Neural crest cell (in vitro differentiated cells): ENCODE measurements at places on chromosomes 5 and 9. TPM values are rescaled to one million over a fixed set of nuclear protein-coding genes. Genes with fewer than 3 reads are reported as not detected.

DNA sequence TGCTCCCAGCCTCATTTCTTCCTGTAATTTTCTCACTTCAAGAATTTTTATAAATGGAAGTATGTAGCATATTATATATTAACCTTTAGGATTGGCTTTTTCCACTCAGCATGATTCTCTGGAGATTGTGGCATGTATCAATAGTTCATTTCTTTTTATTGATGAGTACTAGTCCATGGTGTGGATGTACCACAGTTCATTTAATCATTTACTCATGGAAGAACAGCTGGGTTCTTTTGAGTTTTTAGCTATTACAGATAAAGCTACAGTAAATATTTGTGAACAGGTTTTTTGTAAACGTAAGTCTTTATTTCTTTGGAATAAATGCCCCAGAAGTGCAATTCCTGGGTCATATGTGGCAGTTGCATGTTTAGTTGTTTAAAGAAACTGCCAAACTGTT, 76.1 kb downstream of the UHRF2 start:
- H3K27ac ChIP-seq, result no peak overlapping the region
- DNase-seq, result no peak
- H3K4me1 ChIP-seq, result no peaks in the 10 kb centered on the region
- H3K27me3 ChIP-seq, result no peaks in the 10 kb centered on the region
- no peak overlapping the region for H3K4me3 ChIP-seq

- no peak for DNase-seq
- H3K4me1 ChIP-seq, result no peaks in the 10 kb centered on the region
- no peak overlapping the region for H3K4me3 ChIP-seq
- no peaks in the 10 kb centered on the region for H3K27me3 ChIP-seq
These were observed 31.0 kb upstream of the TCF7 start for GRCh38 chr5:134083517-134083916.

SYNPO gene
- total RNA-seq, result 1.5 TPM in 2 replicates

TMC1 gene
- 0.33 and 0.36 TPM in 2 replicates for total RNA-seq

GRCh38 chr5:31731016-31731415, 92.1 kb downstream of the PDZD2 start:
- H3K4me1 ChIP-seq, result no peaks in the 10 kb centered on the region
- no peak overlapping the region for H3K27ac ChIP-seq
- no peak overlapping the region for H3K4me3 ChIP-seq

MTAP gene
- total RNA-seq, result 90.1 and 106 TPM in 2 replicates

AGXT2 gene
- total RNA-seq, result not detected in 2 replicates

FAM153A gene
- total RNA-seq, result not detected in 2 replicates

DNA sequence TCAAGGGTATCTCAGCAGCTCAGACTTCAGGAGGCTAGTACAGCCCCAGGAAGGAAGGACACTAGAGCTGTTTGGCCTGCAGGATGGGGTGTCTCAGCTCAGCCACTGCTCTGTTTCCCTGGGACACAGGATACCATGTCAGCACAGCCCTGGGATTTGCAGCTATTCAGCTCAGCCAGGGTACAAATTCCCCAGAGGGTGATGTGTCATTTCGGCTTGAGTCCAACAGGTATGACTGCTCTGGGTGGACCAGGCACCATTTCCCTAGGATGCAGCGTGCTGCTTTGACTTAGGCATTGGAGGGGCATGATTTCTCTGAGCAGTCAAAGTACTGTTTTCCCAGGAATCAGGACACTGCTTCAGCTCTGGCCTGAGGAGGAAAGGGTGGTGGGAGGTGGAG, 130.1 kb downstream of the ARSB start:
- H3K36me3 ChIP-seq, result peaks cover 26% of the 10 kb centered on the region
- H3K27ac ChIP-seq, result no peak overlapping the region
- H3K27me3 ChIP-seq, result no peaks in the 10 kb centered on the region
- no peak overlapping the region for H3K4me3 ChIP-seq
- H3K4me1 ChIP-seq, result no peaks in the 10 kb centered on the region
- DNase-seq, result no peak

DNA sequence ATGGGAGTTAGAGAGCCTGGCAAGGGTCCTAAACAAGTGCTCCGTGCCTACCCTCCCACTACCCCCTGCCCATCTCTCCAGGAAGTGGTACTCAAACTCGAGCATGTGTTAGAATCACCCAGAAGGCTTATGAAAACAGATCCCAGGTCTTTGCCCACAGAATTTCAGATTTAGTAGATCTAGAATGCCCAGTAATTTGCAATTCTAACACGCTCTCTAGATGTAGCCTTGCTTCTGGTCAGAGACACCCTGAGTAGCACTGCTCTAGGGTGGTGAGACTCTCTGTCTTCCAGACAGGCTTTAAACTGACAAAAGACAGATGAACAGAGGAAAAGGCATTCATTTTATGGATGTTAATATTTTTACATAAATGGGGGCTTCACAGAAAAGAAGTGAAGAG, 20.7 kb upstream of the ERMP1 start:
- no peak overlapping the region for H3K27ac ChIP-seq
- no peak for DNase-seq
- H3K4me1 ChIP-seq, result no peaks in the 10 kb centered on the region
- H3K27me3 ChIP-seq, result no peaks in the 10 kb centered on the region

CCDC192 gene
- 0.71 and 1.3 TPM in 2 replicates for total RNA-seq

- H3K4me3 ChIP-seq, result no peak overlapping the region
- H3K27ac ChIP-seq, result peak overlapping the region; percentile 46
- no peaks in the 10 kb centered on the region for H3K36me3 ChIP-seq
These were observed 91.9 kb downstream of the TMEM215 start for GRCh38 chr9:32875242-32875641.

- no peak for DNase-seq
- no peak overlapping the region for H3K27ac ChIP-seq
- H3K4me3 ChIP-seq, result no peak overlapping the region
- H3K36me3 ChIP-seq, result no peaks in the 10 kb centered on the region
- H3K27me3 ChIP-seq, result no peaks in the 10 kb centered on the region
These were observed 33.7 kb upstream of the MVB12B start for GRCh38 chr9:126292736-126293521.

GRCh38 chr5:1515921-1516571, 7.7 kb downstream of the LPCAT1 start:
- H3K27me3 ChIP-seq, result no peaks in the 10 kb centered on the region
- H3K4me1 ChIP-seq, result peaks cover 37% of the 10 kb centered on the region
- DNase-seq, result no peak
- peak overlapping the region; percentile 49 for H3K4me3 ChIP-seq
- H3K36me3 ChIP-seq, result no peaks in the 10 kb centered on the region
- H3K27ac ChIP-seq, result peak overlapping the region; percentile 43

CTNNAL1 gene
- total RNA-seq, result 61.9 and 63.6 TPM in 2 replicates

DNA sequence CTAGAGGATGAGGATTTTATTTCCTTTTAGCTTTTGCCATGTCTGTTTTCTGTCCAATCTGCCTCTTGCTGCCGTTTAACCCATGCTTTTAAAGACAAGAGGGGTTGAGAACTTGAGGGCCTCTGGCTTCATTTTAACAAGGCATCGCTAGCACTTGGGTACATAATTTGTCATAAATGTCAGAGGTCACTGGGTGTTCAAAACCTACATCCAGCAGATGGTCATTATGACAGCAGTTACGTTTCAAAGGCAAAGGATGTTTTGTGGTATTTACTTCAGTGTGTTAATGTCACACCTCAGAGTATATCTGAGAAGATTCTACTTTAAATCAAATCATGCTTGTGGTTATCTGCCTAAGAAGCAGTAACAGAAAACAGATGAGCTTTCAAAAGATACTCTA, 918.3 kb downstream of the NR2F1-AS1 start:
- no peak overlapping the region for H3K27ac ChIP-seq
- H3K27me3 ChIP-seq, result no peaks in the 10 kb centered on the region
- peaks cover 13% of the 10 kb centered on the region for H3K36me3 ChIP-seq
- DNase-seq, result no peak

SLC45A2 gene
- total RNA-seq, result 0.36 and 1.3 TPM in 2 replicates

DNA sequence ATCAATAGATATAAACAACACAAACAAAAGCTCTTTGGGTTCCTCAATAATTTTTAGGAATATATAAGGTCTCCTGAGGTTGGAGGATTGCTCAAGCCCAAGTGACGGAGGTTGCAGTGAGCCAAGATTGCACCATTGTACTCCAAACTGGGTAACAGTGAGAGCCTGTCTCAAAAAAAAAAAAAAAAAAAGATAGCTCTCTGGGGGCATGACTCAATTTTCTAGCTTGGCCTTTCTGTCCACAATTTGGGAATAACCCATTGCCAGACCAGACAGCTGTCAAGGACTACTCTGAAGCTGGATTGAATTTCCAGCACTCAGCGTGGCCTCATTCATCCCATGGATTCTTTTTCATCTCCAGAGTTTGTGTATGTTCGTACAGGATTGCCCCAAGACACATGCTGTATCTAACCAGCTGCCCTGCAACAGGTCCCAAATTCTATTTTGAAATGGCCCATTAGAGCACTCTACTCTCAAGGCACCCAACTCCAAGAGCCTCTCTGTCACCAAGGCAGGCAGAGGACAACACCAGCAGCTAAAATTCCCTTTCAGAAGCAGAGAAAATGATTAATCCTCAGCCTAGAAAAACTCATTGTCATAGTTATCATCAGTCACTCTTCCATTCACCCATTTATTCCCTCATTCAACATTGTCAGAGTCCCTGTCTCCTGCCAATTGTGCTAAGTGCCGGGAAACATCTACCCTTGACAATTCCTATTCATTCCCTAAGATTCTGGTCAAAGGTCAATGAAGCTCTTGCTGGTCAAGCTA, 8.7 kb downstream of the FAM193B start:
- H3K36me3 ChIP-seq, result peaks cover 8% of the 10 kb centered on the region
- H3K4me3 ChIP-seq, result no peak overlapping the region
- no peaks in the 10 kb centered on the region for H3K27me3 ChIP-seq
- no peak for DNase-seq
- no peak overlapping the region for H3K27ac ChIP-seq

- no peak overlapping the region for H3K27ac ChIP-seq
- no peaks in the 10 kb centered on the region for H3K27me3 ChIP-seq
- H3K4me1 ChIP-seq, result no peaks in the 10 kb centered on the region
- H3K4me3 ChIP-seq, result no peak overlapping the region
These were observed 457.6 kb downstream of the SLCO4C1 start for GRCh38 chr5:101838435-101838834.

GRCh38 chr9:6051511-6051950, 36.1 kb upstream of the RANBP6 start:
- DNase-seq, result no peak
- H3K4me3 ChIP-seq, result no peak overlapping the region
- no peak overlapping the region for H3K27ac ChIP-seq

GRCh38 chr5:97097326-97098230, 44.8 kb downstream of the LIX1 start:
- peaks cover 12% of the 10 kb centered on the region for H3K36me3 ChIP-seq
- H3K27ac ChIP-seq, result no peak overlapping the region
- no peak for DNase-seq
- H3K4me1 ChIP-seq, result peaks cover 32% of the 10 kb centered on the region
- H3K27me3 ChIP-seq, result no peaks in the 10 kb centered on the region

DNA sequence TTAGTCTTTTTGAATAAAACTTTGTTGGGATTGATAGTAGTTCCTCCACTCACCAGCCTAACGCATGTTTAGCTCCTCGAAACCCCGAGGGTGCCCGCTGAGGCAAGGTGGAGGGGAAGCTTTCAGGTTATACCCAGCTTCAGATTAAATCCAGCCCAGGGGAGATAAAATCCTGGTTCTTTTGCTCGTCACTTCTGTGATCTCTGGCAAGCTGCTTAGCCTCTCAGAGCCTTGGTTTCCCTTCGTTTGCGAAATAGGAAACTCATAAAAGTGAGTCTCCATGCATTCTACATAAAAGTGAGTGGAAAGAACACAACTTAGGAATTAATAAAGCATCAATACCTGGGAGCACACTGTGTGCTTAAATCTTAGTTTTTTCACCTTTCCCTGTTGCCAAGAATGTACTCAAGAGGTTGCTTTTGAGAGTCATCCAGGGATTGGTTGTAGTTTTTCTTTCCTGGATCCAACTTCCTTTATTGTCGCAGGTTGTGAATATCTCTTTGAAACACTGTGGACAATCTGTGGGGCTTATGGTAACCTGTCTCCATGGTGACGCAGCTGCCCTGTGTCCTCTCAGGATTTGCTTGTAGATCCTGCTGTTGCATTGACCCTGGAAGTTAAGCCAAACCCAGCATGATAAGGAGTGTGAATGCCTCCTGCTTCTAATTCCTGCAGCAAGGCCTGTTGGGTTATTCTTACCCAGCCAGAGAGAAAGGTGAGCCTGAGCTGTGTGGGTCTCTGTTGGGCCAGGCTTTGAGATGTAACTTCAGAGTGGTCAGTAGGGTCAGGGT, 2.0 kb downstream of the GALNT12 start:
- H3K4me1 ChIP-seq, result peaks cover 14% of the 10 kb centered on the region
- peaks cover 47% of the 10 kb centered on the region for H3K27me3 ChIP-seq
- peak overlapping the region; percentile 77 for H3K4me3 ChIP-seq
- H3K27ac ChIP-seq, result no peak overlapping the region

- H3K27ac ChIP-seq, result no peak overlapping the region
- H3K36me3 ChIP-seq, result peaks cover 2% of the 10 kb centered on the region
- H3K27me3 ChIP-seq, result no peaks in the 10 kb centered on the region
- H3K4me3 ChIP-seq, result no peak overlapping the region
- DNase-seq, result no peak
- peaks cover 5% of the 10 kb centered on the region for H3K4me1 ChIP-seq
These were observed 184.8 kb downstream of the RORB start for GRCh38 chr9:74681906-74682305.

OMD gene
- not detected in 2 replicates for total RNA-seq

- no peak overlapping the region for H3K27ac ChIP-seq
- H3K27me3 ChIP-seq, result peaks cover 43% of the 10 kb centered on the region
- DNase-seq, result no peak
- no peaks in the 10 kb centered on the region for H3K36me3 ChIP-seq
- H3K4me1 ChIP-seq, result no peaks in the 10 kb centered on the region
- H3K4me3 ChIP-seq, result no peak overlapping the region
These were observed 95.2 kb upstream of the PHF24 start for GRCh38 chr9:34862836-34863235.

GRCh38 chr9:31259824-31260223, 1124.6 kb upstream of the ACO1 start:
- no peak for DNase-seq
- no peaks in the 10 kb centered on the region for H3K4me1 ChIP-seq
- no peak overlapping the region for H3K27ac ChIP-seq
- H3K36me3 ChIP-seq, result no peaks in the 10 kb centered on the region

- H3K4me1 ChIP-seq, result no peaks in the 10 kb centered on the region
- no peak overlapping the region for H3K4me3 ChIP-seq
- peaks cover 3% of the 10 kb centered on the region for H3K36me3 ChIP-seq
- no peak for DNase-seq
These were observed 12.5 kb upstream of the LPAR1 start for GRCh38 chr9:111050819-111051218.
